ENCODE measurements at places on chromosomes 16 and 17.

DNA sequence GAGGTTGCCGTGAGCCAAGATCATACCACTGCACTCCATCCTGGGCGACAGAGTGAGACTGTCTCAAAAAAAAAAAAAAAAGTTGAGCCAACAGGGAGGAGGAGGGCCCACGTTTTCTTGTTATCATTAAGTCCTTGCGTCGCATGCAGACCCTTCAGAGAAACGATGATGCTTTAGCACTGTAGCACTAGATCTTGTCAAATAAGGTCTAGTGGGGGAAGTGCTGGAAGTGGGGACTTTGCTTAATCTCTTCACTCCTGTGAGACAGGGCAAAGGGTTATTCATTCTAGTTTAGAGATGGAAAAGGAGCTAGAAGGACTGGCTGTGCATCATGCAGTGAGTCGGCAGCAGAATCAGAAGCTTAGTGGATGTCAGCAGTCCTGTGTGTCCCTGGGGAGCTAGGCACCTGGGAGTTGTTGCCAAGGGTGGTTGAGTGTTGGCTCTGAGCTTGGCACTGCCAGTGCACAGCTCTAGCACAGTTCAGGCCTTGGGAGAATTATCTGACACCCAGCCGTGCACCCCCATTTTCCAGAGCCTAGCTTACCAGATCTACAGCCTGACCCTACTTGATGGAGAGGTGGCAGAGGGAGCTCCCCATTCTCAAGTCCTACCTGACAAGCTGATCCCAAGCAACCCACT is 33.4 kb upstream of the TBX2 start:
- DNase-seq: no peak

DNA sequence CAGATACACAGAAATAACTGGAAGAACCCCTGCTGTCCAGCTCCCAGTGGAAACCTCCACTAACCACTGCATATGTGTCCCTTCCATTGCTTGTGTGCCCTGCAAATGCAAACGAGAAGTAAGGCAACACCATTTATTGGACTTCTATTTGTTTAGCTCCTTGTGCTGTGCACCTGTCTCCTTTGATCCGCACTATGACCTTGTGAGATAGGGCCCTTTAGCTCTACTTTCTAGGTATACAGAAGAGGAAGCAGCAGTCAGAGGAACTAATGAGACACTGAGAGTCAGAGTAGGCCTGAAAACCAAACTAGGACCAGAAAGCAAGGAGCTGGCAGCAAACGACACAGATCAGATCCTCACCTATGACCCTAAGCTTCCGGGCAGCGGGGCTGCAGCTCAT is 22.4 kb downstream of the SOX9 start:
- DNase-seq: no peak

GRCh38 chr17:69593716-69594115 is 179.2 kb downstream of the MAP2K6 start:
- DNase-seq: no peak

DNA sequence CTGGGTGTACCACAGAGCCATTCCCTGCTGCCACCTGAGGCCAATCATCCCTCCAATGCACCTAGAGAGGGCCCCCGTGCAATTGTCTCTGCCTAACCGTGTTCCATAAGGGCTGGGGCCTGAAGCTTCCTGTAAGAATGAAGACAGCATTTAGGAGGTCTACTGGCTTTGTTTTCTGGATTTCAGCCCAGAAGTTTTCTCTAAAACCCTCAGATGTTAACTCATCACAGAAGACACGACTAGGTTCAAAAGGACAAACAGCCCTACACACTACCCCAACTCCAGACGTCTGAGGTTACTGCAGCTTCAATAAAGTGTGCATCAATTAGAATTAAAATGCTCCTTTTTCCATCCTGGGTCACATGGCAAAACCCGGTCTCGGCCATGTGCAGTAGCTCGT is 10.8 kb upstream of the DRG2 start:
- no peak for DNase-seq

DNA sequence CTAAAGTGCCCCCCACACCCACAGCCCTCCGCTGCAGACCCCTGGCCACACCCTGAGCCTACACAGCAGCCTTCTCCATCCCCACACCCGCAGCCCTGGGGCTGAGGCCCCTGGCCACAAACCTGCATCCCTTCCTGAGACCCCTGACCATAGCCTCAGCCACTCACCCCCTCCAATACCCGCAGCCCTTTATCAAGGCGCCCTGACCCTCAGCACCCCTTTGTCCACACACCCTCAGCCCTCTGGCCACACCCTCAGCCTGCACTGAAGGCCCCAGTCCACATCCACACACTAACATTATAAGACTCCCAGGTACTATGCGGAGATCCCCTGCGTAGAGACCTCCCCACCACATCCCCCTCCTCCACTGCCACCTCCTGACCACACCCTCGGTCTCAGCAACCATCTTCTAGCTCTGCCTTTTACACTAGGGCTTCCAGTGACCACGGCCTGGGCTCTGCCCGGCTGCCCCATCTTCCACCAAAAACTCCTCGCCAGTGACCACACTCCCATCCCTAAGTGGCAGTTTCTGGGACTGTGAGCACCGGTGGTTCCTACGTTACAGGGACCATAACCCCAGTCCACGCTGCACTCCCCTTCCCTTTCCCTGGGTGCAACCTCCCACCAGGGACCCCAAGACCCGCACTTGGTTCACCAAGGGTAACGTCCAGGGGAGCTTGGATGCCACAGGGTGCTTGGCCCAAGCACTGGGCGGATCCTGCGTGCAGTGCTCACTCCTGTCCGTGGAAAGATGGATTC is 818 bp downstream of the TPPP3 start:
- DNase-seq: no peak

GRCh38 chr17:81125573-81126081 is 39.7 kb upstream of the PVALEF start:
- DNase-seq: no peak

Measured in GM04503 (cell line).